Body of pancreas (tissue), 4 donors: ENCODE measurements at places on chromosomes 1 and 21. TPM values are rescaled to one million over a fixed set of nuclear protein-coding genes. Genes with fewer than 3 reads are reported as not detected.

DNA sequence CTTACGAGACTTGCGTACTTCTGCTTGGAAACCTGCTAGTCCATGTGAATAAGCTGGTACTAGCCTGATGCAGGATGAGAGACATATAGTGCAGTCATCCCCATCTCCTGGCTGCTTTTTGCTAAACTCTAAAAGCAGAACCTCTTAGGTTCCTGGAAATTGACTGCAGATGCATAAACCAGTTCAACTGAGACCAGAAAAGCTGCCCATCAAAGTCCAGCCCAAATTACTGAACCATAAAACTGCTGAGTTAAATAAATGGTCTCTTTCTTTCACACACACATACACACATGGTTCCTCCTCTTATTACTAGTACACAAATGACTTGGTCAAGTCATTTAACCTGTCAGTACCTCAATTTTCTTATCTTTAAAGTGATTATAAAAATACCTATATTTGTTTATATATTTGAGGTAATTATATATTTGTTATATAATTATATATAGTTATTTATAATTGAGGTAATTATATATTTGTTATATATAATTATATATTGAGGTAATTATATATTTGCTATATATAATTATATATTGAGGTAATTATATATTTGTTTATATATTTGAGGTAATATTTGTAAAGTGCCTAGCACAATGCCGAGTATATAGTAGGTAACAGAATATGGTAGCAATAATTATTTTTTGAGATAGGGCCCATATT is 25.2 kb upstream of the RABGAP1L start:
- no peak for DNase-seq

The RBP7 gene
- total RNA-seq: 7.5 TPM

The SYPL2 gene
- total RNA-seq: 1.8 TPM

The CAPN9 gene
- total RNA-seq: 0.26 TPM

GRCh38 chr1:27868556-27868931 is 3.8 kb upstream of the THEMIS2 start:
- no peak for DNase-seq

GRCh38 chr1:168708698-168709404 is 20.2 kb downstream of the DPT start:
- no peak for DNase-seq

DNA sequence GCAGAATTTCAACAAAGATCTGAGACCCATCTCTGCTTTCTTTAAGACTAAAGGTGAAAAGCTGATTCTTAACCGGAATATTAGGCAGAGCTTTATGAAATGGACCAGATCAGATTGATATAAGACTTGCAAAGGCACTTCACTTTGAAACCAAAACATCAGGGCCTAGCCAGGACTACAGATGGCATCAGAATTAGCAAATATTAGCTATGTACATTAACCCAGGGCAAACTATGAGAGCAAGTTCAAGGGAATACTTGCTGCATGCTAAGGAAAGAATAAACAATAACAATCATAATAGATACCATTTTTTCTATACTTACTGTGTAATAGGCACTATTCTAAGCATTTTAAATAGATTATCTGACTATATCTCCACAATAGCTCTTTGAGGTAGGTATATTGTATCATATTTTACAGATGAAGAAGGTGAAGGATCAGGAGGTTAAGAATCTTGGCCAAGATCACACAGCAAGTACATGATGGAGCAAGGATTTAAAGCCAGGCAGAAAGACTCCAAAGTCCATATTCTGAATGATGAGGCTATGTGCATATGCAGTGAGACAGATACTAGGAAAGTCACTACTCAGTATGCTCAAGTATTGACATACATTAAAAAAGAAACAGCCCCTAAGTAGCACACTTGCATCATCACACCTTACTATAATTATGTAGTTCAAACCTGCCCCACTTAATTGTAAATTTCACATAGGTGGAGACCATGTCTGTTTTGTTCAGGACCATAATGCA is 209.3 kb upstream of the PKN2 start:
- DNase-seq: no peak

- DNase-seq: no peak
These were observed 48.2 kb upstream of the POU3F1 start for GRCh38 chr1:38094711-38095290.

DNA sequence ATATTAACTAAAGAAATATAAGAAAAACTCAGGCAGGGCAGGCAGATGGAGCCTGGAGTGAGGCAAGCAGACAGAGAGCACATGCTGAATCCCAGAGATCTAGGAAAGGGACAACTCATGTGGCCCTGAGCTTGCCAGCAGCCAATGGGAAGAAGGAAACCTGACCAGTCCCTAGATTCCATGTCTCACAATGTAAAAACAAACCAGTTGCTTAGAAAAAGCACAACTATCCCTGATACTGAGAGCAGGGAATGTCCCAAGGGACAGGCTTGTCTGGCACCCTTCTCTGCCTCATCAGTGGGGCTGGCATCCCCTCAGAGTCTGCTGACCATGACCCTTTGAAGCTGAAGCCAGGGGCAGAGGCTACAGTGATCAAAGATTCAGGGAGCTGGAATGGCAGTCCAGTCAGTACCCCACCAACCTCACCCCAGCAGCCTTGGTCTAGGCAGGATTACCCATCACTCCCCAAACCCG is 27.8 kb downstream of the HSPG2 start:
- no peak for DNase-seq

- DNase-seq: no peak
These were observed 6.2 kb upstream of the BMP8A start for GRCh38 chr1:39485046-39485803.

The CR1 gene
- 0.33 TPM for total RNA-seq

The CD53 gene
- total RNA-seq: 4.9 TPM

GRCh38 chr1:53313556-53313955 is 14.3 kb downstream of the LRP8 start:
- no peak for DNase-seq

The PRAMEF7 gene
- total RNA-seq: not detected

The CHRNB2 gene
- 7.6 TPM for total RNA-seq

DNA sequence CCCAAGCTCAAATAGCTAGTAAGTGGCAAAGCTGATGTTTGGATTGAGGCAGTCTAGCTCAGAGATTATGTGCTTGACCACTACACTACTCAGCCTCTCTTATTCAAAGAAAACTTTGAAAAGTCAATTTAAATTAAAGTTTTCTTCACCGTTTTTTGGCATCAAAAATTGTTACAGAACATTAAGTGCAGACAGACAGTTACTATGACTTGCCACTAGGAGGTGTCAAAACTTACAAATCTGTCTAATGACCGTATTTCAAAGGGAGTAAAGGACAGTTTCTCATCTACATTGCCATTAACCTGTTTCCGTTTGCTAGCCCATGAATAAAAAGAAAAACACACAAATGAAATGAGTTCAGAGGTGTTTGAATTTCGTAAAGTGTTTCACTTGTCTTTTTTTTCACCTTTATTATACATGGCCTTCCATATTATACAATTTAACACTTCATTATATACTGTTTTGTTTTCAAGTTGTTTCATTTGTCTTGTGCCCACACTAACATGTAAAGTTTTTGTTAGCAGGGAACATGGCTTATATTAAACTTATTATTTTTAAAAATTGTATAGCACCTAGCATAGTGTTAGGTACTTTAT is 57.4 kb upstream of the MTF2 start:
- DNase-seq: no peak

- peak; percentile 11 for DNase-seq
These were observed 125.0 kb upstream of the KCNK2 start for GRCh38 chr1:214957330-214958137.

GRCh38 chr1:7565099-7565750 is 205.9 kb upstream of the VAMP3 start:
- DNase-seq: no peak

DNA sequence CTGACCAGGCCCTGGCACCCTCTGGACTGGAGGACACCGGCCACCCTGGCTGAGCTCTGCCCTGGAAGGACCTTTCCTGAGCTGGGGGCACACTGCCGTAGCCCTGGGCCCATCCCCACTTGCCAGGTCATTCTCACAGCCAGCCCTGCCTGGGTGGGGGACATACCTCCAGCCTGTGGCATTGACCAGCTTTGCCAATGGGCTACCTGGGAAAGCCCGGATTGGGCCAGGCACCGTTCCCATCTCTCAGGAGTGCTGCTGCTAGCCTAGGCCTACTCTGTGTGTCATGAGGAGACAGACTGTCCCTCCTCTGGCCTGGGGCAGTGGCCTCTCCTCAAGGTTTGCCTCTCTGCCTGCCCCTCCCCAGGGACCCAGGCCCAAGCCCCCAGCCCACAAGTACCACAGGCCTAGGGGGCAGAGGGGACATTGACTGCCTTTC is 40.0 kb downstream of the COQ8A start:
- DNase-seq: no peak

DNA sequence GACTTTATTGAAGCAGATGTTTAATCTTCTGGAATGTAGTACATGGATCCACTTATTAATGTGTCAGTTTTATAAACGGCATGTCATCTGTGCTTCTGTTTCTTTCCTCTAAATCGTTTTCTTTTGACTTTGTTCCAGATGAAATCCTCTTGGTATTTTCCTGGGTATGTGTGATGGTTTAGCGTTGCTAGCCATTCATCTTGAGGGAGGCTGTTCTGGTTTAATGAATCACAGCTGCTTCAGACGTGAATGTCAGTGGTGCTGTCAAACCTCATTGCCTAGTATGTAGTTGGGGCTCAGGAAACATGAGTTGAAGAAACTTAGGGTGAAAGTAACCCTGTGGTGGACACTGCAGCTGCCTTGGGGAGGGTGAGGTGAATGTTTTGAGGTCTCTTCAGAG is 33.2 kb downstream of the KCNK1 start:
- no peak for DNase-seq

The YTHDF2 gene
- 20.2 TPM for total RNA-seq

DNA sequence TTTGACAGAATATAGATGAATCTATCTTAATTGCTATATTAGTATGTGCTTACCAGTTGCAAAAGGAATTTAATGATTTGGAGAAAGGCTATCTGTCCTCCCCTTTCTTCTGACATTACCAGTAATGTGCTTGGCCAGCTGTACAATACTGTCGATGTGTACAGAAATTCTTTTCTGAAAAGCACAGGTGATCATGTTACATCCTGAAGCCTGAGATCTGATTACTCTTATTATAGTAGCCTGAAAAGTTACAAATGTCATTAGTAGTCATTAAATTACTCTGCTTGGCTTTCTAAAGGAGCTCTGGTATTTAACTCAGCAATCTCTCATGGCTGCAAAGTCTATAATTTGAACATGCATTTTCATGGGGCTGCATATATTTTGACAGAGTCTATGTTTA is 209.8 kb downstream of the PTPRC start:
- DNase-seq: no peak

The BTG3 gene
- total RNA-seq: 55.4 TPM

DNA sequence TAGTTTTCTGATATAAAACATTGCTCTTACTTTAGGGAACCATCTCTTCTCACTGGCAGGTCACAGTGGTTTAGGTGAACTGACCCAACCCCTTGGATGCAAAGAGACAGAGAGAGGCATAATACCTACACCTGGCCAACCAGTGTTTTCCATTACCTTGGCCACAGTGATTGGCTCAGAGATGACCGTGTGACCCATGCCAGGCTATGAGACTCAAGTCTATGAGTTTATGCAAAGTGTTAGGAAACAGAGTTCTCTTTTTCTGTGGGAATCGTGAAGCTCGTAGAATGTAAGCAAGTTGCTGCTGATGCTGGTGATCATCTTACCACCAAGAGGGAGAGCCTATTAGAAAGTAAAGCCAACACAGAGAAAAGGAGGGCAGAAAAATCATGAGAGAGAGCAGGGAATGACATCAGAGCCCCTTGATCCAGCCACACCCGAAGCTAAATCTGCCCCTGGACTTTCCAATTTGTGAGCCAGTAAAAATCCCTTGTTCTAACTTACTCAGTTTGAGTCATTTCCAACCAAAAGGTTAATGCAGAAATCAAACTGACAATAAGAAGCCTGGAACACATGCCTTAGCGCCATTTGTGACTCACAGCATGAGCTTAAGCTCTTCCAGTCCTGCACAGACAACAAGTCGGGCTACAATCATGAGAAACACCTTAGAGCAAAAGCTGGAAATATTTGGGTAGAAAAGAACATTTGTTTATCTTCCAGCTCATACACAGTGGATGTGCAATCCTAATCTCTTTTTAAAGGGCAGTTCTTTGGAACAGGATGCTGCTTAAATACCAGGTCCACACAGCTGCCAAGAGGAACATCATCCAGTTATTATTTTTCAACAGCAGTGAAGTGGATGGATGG is 81.3 kb upstream of the KAZN start:
- peak; percentile 16 for DNase-seq

GRCh38 chr1:16625497-16626408 is 12.4 kb upstream of the NBPF1 start:
- no peak for DNase-seq

DNA sequence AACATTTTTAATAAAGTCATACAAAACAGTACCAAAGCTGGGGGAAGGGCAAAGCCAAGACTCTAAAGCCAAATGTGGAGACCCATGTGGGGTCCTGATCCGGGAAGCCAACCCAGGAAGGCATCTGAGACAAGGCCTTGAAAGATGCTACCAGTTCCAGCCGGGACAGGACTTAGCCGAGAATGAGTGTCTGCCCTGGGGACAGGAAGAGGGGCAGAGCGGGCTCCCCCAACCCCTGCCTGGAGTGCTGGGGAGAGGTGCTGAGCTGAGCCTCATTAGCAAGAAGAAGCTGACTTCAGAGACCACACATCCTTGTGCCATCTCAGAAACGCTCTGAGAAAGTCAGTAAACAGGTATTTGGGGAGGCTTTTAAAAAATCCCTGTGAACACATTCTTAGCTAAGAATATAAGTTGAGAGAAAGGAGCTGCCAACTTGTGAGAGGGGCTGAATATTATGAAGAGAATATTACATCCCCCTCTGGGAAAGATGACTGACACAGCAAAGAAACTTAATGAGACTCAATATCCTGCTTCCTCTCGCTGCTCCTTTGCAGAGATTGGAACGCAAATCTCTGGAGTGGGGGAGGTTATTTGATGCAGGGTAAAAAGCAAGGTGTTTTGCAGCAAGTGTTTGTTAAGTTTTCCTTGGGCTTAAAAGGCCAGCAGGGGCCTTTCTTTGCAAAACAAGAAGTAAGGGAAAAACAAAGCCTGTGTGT is 103.3 kb upstream of the KCND3 start:
- no peak for DNase-seq

GRCh38 chr1:187270256-187270655 is 441.5 kb downstream of the PLA2G4A start:
- no peak for DNase-seq

DNA sequence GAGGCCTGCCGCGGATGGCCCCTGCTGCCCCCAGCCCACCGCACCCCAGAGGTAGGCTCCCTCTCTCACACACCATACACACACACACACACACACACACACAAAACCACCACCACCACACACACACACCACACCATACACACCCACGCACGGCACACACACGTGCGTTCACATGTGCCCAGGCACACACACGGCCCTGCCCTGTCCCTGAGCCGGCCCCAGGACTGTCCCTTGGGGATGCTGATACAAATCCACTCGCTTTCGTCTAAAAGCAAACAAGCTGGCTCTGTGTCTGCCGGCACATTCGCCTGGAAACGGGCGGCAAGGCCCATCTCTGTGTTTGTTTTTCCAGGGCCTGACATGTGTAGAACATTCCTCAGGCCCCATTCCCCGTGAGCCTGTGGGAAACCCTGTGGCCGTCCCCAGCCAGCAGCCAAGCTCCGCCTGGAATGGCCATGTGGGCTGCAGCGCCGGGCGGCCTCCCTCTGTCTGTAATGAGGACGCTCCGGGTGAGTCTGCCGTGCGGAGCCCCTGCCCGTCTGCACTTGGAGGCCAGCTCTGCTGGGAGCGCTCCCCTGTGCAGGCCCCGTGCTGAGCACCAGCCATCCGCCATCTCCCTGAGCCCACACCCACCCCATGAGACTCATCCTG is 67.4 kb downstream of the DMRTB1 start:
- DNase-seq: peak; percentile 66
